Fibroblast of skin of scalp (primary cell): ENCODE measurements at places on chromosomes 3 and 15.

DNA sequence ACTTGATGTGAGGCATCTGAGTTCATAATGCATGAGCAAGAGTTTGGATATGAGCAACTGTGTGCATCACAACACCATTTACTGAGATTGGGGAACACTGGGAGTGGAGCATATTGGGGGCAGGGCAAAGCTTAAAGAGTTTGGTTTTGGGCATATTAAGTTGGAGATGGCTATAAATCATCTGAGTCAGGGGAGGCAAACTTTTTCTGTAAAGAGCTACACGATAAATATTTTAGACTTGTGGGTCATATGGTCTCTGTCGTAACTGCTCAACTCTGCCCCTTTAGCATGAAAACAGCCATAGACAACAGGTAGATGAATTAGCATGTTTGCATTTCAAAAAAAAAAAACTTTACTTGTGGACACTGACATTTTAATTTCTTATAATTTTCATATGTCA, 20.0 kb downstream of the ENTPD3 start:
- DNase-seq = no peak

DNA sequence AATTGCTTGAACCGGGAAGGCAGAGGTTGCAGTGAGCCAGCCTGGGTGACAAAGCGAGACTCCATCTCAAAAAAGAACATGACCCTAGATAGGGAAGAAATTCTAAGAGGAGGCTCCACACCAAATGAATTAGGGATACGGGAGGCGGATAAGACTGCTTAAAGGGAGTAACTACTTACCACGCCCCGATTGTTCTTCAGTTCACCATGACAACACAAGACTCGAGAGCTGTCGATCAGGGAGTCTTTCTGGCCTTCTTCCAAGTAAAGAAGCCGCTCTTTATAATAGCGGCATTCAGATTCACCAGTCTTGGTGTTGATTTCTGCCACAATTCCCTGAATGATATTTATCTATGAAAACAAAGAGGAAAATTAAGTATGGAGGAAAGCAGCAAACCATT, 53.9 kb upstream of the TASOR start:
- DNase-seq = no peak

GRCh38 chr15:38377636-38378035, 76.3 kb upstream of the FAM98B start:
- no peak for DNase-seq

GRCh38 chr3:173725507-173725906, 328.0 kb downstream of the NLGN1 start:
- DNase-seq = no peak

- DNase-seq = no peak
Observed at GRCh38 chr15:71801935-71802655, 8.3 kb upstream of the NR2E3 start.

DNA sequence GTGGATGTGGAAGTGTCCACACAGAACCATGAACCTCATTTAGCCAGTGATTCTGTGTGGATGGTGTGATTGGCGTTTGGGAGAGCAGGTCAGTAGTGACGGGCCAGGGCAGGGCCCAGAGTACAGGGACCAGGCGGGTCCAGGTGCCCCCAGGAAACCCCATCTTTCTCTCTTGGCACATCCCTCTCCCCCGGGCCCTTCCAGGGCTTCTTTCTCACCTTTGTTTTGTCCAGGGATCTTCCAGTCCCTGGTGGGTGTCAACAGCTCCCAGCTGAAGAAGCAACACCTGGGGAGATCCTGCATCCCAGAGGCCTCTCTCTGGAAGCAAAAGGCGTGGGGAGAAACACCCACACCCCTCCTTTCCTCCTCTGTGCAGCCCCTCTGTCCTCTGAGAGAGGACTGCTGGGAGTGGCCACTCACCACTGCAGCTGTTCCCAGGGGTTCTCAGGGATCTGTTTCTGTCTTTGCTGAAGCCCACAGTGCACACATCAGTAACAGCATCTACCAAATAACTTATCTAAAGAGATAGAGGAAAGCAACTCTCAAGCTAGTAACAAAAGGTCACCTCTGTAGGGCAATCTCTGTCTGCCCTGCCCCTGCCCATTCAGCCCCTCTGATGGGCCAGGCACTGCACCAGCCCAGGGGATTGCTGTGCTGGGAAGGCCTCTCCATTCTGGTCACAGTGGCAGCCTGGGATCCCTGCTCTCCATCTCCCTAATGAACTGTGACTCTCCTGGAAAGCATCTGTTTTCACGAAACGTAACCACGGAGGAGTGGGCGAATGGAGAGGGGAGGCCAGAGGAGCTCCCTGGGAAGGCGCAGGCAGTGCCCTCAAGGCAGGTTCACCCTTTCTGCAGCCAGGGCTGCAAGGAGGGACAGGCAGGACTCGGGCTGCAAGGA, 98.3 kb upstream of the ALDH1A3 start:
- DNase-seq = no peak

DNA sequence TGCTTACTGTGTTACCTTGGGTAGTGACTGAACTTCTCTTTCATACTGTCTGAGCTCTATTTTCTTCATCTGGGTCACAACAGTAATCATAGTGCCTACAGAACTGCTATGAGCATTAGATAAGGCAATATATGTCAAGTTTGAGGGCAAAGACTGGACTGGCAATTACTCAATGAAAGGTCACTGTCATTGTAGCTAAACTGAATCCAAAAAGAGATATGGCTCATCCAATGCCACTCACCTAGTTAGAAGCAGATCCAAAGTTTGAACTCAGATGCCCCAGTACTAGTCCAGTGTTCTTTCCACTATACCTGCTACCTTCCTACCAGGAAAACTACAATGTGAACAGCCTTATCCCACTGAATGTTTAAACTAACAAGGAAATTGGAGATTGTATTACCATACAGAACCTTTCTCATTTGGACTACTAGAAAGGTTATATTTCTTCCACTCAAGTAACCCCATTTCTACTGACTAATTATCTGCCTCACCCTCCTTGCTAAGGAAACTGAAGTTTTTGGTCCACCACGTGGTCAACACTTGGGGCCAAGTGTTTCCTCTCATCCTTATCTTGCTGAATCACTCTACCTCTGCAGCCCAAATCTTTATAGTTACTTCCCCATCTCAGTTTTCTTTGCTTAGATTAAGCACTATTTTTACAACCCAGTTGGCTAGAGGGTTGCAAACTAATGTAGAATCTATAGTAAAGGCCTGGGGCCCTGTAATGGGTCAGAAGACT, 202.3 kb upstream of the LPP start:
- no peak for DNase-seq

- DNase-seq = no peak
Observed at GRCh38 chr15:79190093-79190492, 92.4 kb upstream of the ANKRD34C start.

DNA sequence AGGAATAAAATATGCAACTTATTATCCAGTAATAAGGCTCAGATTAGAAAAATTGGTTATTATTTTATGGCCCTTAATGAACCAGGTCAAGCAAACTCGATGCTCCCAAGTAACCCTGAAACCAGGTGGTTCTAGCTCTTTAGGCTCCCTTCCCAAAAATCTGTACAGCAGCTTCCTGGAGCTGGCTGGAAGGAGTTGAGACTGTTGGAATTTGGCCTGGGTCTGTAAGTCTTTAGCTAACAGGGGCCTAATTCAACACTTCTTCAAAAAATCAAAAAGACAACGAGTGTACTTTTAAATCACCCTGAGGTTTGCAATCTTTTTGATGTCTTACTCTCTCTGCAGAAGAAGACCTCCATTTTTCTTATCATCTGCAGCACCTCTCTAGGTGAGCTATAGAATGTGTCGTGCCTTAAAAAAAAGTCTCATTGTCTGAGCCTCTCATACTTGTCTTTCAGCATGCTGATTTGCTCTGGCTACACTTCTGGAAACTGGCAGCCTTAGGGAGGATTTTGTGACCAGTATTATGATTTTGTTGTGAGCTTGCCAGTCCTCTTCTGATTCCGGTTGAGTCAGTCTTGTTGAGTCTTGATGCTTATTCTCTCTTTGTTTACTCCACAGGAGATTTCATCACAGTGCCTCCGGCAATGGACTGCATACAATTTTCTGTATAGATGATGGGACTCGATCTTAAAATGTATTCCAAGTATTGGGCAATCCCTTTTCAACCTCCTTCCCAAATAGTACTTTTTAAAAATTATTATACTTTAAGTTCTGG, 235.0 kb upstream of the KBTBD8 start:
- peak; percentile 11 for DNase-seq

- no peak for DNase-seq
Observed at GRCh38 chr3:146585156-146585555, 20.0 kb downstream of the PLSCR5 start.

GRCh38 chr3:115901008-115901407, 277.7 kb downstream of the GAP43 start:
- no peak for DNase-seq

- no peak for DNase-seq
Observed at GRCh38 chr3:33095436-33095835, 1.5 kb downstream of the GLB1 start.

- no peak for DNase-seq
Observed at GRCh38 chr15:91468871-91469580, 369.0 kb downstream of the SV2B start.

DNA sequence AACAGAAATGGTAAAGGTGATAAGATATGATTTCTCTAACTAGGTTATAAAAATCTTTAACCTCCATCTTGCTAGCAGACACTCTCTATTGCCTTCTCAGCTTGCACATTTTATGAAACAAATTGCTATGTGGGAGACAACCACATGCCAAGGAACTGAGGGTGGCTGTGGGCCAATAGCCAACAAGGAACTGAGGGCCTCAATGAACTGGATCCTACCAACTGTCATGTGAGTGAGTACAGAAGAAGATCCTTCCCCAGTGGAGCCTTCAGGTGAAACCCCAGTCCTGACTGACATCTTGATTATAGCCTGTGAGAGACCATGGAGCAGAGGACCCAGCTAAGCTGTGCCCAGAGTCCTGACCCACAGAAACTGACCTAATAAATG, 129.2 kb upstream of the LRIG1 start:
- peak; percentile 31 for DNase-seq

- peak; percentile 61 for DNase-seq
Observed at GRCh38 chr3:62622553-62623174, 249.3 kb upstream of the FEZF2 start.

DNA sequence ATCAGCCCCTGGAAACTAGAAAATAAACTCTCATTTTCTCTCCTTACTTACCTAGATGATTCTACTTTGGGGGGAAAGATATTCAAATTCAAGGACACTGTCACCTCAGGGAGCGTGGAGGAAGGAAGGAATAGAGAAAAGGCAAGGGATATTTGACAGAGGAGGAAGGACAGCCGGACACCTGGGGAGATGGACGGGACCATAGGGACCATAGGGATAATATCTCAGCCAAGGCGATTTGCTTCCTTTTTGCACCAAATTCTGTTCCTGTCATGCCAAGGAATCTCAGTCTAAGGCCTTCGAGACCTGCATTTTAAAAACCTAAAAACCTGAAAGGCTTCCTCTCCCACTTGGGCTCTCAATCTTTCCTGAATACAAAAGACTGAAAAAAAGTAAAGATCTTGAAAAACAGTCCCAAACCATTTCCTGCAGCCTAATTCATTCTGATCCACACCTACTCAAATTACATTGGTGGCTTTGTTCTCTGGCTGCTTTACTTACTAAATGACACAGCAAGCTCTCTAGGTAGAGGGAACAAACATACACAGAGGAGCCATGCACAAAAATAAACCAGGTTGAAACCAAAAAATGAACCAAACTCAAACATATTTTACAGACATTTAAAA, 73.9 kb upstream of the SLC24A5 start:
- DNase-seq = no peak

GRCh38 chr15:40367686-40368611, 9.9 kb downstream of the DISP2 start:
- peak; percentile 88 for DNase-seq

DNA sequence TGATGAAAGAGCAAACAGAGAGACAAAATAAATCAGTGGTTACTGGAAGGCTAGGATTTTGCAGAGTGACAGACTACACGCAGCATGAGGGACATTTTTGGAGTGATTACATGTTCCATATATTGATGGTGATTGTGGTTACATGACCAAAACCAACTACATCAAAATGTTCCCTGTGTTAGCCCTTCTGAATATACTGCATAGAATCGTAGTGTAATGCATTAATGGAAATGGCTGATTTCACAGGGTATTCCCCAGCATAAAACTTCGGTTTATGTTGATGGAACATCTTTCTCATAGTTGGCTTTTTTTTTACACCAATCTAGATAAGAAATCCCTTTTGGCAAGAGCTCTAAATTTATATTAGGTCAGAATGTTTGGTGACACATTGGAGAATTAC, 191.3 kb upstream of the CMC1 start:
- no peak for DNase-seq

DNA sequence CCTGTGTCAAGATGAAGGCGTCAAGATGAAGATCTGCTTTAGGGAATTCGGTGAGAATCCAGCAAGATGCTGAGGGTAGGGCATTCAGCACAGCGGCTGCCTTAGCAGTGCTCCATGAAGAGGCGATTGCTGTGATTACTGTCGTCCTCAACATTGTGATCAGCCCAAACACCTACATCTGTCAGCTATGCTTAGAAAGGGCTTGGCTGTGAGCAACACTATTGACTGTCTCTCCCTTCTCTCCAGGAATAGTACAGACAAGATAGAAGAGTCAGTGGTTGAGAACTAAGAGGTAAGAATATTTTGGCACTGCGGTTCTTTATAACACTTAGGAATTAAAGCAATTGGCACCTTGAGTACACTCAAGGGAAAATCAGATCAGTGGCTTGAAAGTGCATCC, 91.3 kb downstream of the THBS1 start:
- DNase-seq = no peak

GRCh38 chr3:57960174-57960505, 48.1 kb upstream of the FLNB start:
- no peak for DNase-seq

- DNase-seq = peak; percentile 49
Observed at GRCh38 chr3:161851941-161852566, 355.4 kb downstream of the OTOL1 start.

DNA sequence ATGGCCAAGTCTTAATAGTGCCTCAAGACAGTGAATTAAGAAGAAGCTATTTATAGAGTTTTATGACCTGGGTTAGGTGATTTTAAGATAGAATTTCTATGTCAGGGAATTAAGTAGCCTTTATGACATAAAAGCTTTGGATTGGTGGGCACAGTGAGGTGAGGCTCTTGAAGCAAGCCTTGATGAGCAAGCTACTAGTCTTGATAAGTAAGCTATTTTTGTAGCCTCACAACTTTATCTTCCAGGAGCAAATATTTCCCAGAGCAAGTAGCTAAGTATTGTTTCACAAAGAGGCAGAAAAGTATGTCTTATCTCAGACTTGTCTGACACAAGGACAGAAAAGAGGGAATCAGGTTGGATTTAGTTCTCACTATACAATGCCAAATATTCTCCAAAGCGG, 491.7 kb upstream of the RASGRP1 start:
- no peak for DNase-seq

DNA sequence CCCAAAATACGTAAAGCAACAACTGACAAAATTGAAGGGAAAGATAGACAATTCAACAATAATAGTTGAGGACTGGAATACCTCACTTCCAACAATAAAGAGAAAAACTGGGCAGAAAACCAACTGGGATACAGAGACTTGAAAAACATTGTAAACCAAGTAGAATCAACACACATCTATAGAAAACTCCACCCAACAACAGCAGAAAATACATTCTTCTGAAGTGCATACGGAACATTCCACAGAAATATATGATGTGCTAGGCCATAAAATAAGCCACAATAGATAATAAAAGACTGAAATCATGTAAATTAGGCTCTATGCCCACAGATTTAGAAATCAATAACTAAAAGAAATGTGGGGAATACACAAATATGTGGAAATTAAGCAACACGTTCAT, 98.4 kb upstream of the THBS1 start:
- no peak for DNase-seq
